ENCODE measurements at places on chromosomes 2 and 18.
A peak's percentile ranks its signal among the peaks of the same experiment; 100 is the strongest.

DNA sequence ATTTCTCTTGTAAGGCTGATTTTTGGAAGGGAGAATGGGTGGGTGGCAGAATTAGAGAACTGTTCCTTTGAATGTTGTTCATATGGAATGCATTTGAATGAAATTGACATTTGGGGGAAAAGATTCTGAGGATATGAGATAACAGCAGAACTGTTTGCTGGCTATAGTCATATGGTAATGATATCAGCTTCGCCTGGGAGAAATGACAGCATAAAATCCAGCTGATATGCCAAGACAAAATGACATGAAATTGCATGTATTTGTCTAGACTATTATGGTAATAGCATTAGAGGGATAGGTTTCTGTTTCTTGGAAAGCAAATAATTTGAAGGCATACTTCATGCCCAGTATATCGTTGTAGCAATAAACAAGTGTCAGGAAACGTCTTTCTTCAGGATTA is 150.8 kb upstream of the SPATS2L start:
- no peak for DNase-seq

- no peak for DNase-seq
Observed at GRCh38 chr2:67055387-67056304, 341.5 kb upstream of the ETAA1 start.

GRCh38 chr18:3525870-3526420 is 76.0 kb downstream of the TGIF1 start:
- DNase-seq = no peak

DNA sequence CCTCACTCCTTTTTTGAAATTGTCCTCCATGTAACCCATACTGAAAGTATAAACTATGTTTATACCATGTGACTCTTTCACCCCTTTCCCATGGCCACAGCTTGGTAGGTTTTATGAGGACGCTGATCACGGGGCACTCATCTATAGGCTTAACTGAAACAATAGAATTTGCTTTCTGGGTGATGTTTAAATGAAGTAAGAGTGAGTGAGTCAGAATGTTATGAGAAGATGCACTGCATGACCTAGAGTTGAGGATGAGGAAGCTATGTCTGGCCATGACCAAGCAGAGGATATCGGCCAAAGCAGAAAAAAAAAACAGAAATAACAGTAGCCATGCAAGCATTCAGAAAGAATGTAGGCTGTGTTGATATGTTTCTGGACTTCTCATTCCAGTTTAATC is 34.9 kb downstream of the SCN1A start:
- no peak for DNase-seq

DNA sequence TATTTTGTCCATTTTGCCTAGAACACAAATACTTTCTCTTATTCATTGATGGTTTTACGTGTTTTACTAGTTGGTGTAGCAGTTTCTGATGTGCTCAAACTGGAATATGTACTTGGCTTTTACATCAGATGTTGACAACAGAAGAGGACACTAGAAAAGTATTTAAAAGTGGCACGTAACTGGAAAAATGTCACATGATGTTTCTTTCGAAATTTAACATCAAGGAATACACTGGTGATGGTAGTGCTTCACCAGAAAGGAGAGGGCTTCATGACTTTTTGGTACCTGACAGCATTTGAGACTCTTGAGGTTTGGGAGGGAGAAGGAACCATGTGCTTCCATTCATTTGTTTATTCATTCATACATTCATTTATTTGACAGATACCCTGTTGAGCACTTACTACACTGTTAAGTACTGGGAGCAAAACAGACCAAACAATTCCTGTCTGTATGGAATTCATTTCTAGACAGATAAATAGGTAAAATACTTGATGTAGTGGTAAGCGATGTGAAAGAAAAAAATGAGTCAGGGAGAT is 1.5 kb downstream of the GIGYF2 start:
- DNase-seq = no peak

- DNase-seq = no peak
Observed at GRCh38 chr2:106314444-106314843, 120.3 kb upstream of the UXS1 start.

- no peak for DNase-seq
Observed at GRCh38 chr2:223846515-223846914, 9.1 kb upstream of the AP1S3 start.

DNA sequence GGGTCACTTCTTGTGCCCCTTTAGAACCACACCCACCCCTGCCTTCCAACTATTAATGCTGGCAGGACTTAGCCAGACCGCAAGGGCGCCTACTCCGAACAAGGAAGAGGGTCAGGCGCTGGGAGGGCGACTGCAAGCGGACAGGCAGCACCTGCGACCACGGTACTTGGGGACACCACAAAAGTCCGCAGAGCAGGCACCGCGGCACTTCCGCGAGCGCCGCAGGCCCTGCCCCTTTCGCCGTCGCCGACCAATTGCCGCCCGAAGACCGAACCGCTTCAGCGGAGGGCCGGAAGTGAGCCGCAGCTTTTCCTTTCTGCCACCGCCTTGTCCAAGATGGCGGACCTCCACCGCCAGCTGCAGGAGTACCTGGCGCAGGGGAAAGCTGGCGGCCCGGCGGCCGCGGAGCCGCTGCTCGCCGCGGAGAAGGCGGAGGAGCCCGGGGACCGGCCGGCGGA is at the start of gene SFT2D3:
TSS of gene SFT2D3 (plus strand) at position 305 of the 458 bp plus-strand sequence. CDS start at position 337, 32 bp downstream.
- peak; percentile 76 for DNase-seq

DNA sequence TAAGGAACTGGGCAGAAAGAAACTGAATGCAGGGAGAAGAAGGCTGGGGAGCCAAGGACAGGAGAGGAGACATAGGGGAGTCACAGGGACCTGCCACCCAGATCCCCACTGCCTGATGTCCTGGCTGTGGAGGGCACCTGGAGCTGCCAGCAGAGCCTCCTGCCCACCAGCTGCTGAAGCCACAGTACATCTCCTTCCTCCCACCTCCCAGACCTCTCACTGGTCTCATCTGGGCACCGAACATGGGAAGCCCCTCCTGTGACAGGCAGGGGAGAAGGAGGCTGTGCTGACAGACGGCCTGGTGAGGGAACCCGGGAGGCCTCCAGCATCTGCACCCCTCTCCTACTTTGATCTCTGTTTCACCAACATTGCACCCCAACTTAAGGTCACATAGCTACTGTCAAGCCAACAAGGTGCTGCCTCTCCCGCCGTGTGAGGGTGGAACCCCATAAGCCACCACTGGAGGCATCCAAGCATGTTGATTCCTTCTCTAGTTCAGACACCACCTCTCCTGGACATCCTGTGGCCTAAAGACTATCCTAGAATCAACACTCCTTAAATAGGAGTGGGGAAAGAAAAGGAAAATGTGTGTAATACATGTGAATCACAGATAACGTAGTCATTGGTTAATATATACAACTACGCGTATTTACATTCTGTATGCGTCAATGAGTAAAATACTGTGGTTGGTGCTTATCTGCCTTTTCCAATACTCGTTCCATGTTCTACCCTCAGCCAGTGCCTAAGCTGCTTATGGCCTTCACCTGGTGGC is 3.5 kb upstream of the RNPEPL1 start:
- no peak for DNase-seq

DNA sequence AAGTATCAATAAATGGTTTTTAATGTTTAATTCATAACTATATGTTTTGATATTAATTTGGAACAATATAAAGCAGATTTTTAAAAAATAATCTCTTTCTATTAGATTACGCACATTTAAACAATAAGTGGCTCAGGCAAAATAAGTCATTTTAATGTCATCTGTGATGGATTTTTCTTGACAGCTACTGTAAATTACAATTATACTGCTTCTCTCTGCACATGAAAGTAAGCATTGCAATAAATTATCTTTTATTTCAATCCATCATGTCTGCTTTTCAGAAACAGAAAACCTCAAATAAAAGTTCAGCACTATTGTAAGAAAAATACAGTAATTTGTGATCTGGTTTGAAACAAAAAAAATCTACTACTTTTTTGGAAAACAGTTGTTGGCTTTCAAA is 11.1 kb upstream of the DLX1 start:
- no peak for DNase-seq

DNA sequence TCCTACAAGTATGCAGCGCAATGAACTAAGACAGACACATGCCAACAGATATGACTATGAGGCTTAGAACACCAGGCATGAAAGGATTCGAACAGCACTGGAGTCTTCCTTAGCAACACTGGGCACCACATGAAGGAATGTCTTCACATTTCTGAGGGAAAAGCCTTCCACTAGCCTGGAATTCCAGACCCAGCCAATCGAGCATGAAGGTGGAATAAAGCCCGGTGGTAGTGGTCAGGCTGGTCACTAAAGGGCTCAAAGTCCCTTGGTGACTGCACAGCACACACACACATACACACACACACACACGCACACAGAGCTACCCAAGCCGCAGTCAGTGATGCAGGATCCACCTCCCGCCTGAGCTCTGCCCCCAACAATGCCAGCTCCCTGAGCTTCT is 19.7 kb upstream of the SFXN5 start:
- DNase-seq = no peak

DNA sequence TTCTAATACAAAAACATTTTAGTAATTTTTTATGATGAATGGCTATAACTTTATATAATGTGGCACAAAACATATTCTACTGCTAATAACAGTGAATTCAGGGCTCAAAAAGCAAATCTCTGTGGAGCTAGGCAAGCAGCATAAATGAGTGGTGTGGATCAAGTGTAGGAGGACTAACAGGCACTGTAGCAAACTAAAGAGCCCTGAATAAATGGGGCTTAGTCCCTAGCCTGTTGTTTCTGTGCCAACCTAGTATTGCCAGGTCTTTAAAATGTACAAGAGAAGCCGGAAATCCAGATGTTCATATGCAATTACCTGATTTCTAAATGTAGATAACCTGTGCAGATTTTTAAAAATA is 18.5 kb downstream of the REL start:
- no peak for DNase-seq
